ENCODE measurements at places on chromosomes 16 and 17.

DNA sequence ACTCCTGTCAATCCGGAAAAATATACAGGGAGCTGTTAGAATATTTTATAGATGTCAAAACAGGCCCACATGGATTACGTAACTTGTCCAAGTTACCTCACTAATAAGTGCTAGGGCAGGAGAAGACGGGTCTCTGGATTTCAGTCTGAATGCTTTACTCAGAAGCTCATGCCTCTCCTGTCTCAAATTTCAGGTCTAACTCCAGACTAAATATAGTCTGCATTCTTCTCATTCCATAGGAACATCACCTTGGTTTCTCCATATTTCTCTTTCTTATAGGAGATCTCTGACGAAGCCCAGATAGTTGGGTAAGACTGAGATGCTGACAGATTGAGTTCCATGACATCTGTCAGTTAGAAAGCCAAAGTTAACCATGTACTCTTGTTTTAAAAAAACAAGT is 174.2 kb downstream of the STX8 start:
- no peak for DNase-seq

DNA sequence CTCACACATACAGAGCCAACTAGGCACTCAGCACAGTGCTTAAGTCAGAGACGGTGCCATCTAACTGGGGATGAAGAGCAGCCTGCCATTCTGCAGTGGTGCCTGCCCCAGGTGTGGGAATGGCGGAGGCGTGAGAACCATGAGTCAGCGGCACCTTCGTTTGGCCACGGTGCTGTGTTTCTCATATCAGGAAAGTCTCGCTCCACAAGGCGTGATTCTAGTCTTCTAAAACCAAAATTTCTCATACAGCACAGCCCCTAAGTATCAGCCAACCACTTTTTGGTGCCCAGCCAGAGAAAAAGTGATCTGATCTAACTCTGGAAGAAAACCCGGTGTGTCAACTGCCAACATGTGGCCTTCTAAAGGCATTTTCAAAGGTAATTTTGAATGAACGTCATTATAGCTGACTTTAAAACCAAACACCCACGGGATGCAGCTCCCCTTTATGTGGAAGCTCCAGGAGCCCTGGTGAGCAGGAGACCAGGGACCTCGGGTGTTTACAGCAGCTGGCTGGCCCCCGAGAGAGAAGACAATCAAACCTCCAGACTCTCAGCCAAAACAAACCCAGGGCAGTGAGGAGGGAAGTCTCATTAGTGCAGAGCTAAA is 54.6 kb downstream of the ABCC12 start:
- no peak for DNase-seq

- DNase-seq: no peak
These were observed 3.8 kb downstream of the HEATR9 start for GRCh38 chr17:35864853-35865252.

DNA sequence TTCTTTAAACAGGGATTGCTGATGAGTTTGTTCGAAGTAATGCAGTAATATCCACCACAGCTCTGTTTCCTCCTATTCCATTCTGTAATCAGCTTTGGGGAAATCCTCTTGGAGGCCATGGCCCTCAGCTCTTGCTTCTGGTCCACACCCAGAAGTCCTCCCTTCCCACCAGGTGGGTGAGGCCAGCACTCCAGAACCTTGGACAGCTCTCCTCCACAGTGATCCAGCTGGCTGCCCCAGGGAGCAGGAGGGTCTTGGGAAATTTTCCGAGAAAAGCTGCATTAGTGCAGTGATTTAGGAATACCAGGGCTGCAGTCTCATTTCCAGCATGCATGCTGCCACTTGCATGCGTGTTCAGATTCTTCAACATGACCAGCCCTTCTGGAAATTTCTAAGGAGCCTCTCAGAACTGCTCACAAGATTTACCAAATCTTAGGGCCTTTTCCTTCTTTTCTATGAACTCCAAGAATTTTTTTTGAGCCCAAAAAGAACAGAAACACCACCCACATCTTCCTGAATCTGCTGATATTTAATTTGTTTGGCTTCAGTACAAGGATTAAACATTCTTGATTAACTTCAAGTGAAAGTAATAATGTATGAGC is 4.2 kb downstream of the SMPD3 start:
- peak; percentile 32 for DNase-seq

- no peak for DNase-seq
These were observed 5.8 kb upstream of the RAB37 start for GRCh38 chr17:74731347-74731605.

DNA sequence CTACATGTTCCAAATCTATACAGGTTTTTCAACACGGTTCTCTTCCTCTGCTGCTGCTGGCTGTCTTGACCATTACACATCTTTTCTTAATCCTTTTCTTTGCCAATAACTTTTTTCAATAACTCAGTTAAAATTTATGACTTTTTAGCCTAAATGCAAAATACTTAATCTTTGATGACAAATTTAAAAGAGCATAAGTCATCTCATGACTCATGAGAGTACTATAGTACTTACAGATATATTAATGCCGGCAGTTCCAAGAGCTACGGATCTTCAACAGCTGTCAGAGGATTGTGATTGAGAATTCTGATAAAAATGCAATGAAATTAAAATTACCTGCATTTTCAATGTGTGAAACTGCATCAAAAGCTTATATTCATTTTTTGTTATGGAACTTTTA is 105.5 kb downstream of the KPNA2 start:
- no peak for DNase-seq

GRCh38 chr16:85525420-85526184 is 87.5 kb upstream of the GSE1 start:
- no peak for DNase-seq

GRCh38 chr17:53472586-53472985 is 350.1 kb upstream of the KIF2B start:
- no peak for DNase-seq

GRCh38 chr17:7383742-7384488 is 3.0 kb downstream of the TNK1 start:
- DNase-seq: peak; percentile 87

DNA sequence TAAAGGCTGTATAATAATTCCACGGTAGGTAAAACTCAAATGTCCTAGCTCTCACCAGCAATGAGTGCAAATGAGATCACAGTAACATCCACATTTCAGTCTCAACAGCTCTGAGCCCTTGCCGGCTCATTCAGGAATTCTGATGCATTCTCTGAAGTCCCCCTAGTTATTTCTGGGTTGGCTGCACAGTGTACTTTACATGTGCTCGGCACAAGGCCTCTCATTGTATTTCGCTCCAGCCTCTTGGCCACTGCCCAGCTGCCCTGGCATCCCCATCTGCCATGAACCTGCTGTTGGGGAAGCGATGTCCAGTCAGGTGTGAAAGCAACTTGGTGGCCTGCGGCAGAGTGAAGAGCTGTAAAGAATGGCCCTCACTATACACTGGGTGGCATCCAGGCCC is 14.3 kb downstream of the PRCD start:
- no peak for DNase-seq

DNA sequence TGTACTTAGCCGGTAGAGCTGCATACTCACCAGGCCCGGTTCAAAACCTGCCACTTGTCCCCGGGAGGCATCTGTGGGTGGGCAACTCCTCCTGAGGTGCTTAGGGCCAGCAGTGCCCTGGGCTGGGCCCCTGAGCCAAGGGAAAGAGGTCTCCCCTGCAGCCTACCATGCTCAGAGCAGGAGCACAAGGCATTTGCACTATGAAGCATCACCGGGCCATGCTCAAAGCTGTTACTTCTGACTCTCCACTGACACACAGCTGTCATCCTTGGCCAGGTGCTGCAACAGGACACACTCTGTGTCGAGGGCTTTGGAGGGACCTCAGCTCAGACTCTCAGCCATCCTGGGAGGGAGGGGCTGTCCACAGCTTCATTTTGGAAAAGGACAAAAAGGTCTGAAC is 37.2 kb downstream of the SLC38A8 start:
- no peak for DNase-seq

- no peak for DNase-seq
These were observed 63.2 kb downstream of the AMFR start for GRCh38 chr16:56362057-56362655.

- DNase-seq: no peak
These were observed 209.4 kb upstream of the GSE1 start for GRCh38 chr16:85403693-85404092.

DNA sequence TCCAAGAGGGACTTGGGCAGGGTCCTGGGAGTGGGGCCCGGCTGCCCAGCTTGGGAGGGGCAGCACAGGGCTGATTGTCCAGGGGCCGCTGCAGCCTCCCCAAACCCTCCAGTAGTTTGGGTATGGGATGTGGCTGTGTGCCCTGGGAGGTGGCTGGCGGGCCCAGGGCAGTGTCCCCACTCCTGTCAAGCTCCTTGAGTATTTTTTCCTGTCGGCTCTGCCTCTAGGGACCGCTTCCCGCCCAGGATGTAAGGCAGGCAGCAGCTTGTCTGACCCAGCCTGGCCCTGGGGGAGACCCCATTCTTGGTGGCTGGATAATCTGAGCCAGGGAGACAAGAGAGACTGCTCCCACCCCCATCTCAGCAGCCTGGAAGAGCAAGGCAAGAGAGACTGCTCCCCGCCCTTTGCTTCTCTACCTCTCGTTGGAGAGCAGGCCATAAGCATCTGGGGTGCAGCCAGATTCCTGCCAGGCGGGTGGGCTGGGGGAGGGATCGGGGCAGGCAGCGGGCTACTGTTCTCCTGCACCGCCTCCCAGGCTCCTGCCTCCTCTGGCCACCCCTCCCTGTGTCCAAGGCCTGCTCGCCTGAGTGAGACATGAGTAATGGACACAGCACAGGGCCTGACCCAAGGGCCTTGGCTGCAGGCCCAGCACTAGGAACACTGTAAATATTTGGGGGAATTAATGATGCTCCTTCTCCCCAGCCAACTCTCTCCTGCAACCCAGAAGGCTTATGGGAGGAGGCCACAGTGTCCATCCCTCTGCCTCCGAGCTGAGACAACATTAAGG is 18.4 kb upstream of the ITGA3 start:
- no peak for DNase-seq

GRCh38 chr17:9907883-9908648 is 3.0 kb upstream of the RCVRN start:
- no peak for DNase-seq

- DNase-seq: no peak
These were observed 3.0 kb downstream of the MT2A start for GRCh38 chr16:56611281-56611833.

DNA sequence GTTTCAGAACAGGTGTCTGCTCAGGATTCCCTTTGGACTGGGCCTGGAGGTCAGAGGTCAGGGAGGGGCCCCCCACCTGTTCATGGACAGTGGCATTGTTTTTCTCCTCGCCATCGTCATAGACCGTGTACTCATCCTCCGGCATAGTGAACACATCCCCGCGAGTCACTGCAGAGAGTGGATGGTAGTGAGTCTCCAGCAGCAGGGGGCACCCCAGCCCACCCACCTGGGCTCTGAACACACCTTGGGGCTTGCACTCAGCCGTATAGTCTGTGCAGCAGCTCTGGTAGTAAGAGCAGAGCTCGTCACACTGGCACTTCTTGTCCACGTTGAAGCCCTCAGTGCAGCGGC is 448 bp downstream of the VTN start:
- DNase-seq: peak; percentile 26

DNA sequence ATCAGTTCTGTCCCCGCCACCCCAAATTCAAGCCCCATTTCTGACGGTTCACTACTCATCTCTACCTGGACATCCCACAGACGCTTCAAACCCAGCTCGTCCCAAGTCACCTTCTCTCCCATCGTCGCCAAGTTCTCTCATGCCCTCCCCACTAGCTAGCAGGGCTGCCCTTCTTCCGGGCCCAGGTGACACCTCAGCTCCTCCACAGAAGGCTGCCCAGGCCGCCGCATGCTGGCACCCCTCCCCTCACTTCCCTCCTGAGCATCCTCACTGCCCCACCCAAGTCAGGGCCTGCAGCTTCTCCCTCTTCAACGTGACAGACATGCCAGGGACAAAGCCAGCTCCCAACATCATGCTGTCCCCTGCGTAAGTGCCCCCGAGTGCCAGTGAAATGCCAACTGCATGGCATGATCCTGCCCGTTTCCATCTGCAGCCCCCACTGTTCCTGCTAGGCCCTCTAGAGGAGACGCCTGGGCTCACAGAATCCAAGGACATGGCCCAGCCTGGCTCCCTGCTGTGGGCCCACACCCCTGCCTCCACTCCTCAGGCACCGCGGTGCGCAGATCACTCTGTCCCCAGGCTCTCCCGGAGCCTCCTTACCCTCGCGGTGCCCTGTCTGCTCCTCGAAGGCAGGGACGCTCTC is 5.9 kb downstream of the CYB561 start:
- peak; percentile 65 for DNase-seq

DNA sequence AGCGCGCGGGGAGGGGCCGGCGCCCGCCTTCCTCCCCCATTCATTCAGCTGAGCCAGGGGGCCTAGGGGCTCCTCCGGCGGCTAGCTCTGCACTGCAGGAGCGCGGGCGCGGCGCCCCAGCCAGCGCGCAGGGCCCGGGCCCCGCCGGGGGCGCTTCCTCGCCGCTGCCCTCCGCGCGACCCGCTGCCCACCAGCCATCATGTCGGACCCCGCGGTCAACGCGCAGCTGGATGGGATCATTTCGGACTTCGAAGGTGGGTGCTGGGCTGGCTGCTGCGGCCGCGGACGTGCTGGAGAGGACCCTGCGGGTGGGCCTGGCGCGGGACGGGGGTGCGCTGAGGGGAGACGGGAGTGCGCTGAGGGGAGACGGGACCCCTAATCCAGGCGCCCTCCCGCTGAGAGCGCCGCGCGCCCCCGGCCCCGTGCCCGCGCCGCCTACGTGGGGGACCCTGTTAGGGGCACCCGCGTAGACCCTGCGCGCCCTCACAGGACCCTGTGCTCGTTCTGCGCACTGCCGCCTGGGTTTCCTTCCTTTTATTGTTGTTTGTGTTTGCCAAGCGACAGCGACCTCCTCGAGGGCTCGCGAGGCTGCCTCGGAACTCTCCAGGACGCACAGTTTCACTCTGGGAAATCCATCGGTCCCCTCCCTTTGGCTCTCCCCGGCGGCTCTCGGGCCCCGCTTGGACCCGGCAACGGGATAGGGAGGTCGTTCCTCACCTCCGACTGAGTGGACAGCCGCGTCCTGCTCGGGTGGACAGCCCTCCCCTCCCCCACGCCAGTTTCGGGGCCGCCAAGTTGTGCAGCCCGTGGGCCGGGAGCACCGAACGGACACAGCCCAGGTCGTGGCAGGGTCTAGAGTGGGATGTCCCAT is 232.8 kb downstream of the SEC14L1 start:
- DNase-seq: peak; percentile 59

- no peak for DNase-seq
These were observed 213.5 kb downstream of the RAB11FIP4 start for GRCh38 chr17:31604936-31605335.

- no peak for DNase-seq
These were observed 11.7 kb upstream of the COX10 start for GRCh38 chr17:14057591-14057990.

DNA sequence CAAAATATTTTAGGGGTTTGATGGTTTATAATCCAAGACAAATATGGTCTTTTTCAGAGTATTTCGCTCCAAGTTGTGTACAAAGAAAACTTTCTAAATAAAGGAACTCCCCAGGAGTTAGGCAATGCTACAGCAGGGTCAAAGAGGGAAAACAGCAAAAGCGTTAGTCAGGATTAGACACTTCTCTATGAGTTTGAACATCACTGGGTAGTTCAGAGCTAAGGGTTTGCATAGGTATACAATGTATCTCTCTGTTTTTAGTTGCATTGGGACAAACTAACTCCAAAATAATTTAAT is 34.8 kb downstream of the FAM20A start:
- DNase-seq: no peak

All from CD4-positive, alpha-beta T cell treated with Interleukin-17A for 4 hours (primary cell).